ENCODE measurements at places on chromosomes 1 and 21.

DNA sequence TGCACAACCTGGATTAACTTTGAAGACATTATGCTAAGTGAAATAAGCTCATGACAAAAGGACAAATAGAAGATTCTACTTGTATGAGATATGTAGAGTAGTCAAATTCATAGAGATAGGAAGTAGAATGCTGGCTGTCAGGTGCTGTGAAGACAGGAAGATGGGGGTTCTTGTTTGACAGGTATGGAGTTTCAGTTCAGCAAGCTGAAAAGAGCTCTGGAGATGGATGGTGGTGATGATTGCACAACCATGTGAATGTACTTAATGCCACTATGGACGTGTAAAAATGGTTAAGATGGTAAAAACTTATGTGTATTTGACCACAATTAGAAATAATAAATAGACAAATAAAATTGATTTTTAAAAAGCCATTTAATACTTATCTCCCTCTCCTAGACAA, 169.8 kb upstream of the DUSP10 start:
- DNase-seq = no peak

DNA sequence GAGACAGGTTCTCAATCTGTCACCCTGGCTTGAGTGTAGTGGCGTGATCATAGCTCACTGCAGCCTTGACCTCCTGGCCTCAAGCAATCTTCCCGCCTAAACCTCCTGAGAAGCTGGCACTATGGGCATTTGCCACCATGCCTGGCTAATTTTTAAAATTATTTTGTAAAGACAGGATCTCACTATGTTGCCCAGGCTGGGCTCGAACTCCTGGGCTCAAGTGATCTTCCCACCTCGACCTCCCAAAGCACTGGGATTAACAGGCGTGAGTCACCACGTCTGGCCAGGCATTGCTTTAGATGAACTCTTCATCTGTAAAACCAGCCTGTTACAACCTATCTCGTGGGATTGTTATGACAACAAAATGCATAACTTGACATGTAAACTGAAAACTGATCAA, 2.4 kb downstream of the COA6 start:
- no peak for DNase-seq

GRCh38 chr21:41650526-41651145, 116.2 kb downstream of the RIPK4 start:
- no peak for DNase-seq

- no peak for DNase-seq
These were observed 89.9 kb downstream of the TIAM1 start for GRCh38 chr21:31254131-31254530.

- DNase-seq = no peak
These were observed 147.0 kb downstream of the POU2F1 start for GRCh38 chr1:167367705-167368104.

DNA sequence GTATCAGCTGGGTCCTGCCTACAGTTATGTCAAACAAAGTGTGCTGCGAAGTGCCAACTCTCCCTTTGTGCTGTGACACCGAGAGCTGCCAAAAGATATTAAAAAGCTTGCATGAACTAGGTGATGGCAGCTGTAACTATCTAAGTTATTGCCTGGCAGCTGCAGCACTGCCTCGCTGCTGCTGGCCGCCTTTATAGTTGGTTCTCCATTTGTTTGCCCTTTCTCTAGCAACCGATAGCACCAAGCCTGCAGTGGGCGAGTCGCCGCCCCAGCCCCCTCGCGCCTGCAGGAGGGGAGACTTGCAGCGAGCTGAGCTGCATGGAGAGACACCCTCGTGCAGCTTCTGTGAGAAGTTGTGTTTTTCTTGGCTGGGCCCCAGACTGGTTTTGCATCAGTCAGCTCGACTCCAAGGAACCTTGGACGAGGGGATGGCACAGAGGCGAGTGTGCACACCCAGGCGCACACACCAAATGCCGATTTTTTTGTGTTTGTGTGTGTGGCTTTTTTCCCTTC, 330.6 kb downstream of the RPS6KC1 start:
- DNase-seq = no peak

DNA sequence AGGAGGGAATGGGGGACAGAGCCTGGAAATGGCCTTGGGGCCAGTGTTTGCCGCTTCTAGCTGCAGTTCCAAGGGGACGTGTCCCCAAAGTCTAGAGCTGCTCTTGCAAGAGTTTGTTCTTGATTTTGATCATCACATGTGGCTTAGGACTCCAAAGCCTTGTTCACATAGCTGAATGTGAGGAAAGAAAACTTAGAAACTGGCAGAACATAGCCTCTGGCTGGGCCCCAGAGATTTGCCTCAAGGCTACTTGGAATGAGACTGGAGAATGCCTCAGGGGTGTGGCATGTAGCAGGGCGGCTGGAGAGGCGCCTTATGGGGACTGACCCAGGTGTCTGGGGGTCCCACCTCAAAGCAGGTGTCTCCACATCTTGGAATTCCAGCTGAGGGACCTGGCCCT, 2.3 kb downstream of the PDXK start:
- DNase-seq = no peak

DNA sequence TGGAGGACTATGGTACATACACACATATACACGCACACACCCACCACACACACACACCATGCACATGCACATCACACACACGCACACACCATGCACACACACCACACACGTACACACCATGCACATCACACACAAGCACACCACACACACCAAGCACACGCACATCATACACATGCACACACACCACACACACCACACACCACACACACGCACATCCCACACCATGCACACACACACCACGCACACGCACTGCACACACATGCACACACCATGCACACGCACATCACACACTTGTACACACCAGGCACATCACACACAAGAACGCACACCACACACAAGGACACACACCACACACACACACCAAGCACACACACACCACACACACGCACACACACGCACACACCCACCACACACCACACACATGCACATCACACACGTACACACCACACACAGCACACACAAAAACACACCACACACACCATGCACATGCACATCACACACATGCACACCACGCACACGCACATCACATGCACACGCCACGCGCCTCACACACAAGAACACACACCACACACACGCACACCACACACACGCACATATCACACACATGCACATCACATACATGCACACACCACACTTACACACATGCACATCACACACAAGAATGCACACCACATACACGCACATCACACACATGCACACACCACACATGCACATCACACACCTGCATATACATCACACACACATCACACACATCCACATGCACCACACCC, 9.2 kb downstream of the PDE9A start:
- DNase-seq = no peak

DNA sequence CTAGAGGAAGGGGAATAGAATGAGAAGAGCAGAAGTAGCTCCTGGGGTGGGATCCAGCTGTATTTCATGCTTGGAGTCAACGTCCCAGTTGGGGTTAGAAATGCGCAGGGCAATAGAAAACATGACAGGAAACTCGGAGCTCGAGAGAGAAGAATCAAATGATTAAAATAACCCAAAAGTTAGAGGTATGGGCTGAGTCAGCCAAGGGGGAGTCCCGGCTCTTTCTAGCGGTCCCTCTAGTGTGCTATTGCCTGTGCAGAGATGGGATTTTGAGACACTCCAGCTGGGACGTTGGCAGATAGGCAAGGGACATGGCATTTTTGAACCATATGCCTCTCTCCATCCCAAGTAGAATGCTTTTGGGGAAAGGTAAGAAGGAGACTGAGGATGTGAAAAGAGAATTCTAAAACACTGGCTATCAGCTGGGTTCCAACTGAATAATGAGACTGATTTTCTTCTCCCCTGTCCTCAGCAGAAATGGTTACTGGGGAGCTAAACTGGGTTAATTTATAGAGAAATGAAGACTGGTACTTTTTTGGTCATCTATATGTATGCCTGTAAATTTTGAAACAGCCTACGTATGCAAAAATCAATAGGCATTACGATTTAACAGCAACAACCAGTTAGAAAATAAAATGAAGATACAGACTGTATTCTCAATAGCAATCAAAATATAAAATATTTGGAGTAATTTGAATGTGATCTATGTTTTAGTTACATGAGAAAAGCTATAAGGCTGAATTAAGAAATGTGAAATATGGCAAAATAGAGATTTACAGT, 7.0 kb upstream of the VPS26C start:
- DNase-seq = no peak

DNA sequence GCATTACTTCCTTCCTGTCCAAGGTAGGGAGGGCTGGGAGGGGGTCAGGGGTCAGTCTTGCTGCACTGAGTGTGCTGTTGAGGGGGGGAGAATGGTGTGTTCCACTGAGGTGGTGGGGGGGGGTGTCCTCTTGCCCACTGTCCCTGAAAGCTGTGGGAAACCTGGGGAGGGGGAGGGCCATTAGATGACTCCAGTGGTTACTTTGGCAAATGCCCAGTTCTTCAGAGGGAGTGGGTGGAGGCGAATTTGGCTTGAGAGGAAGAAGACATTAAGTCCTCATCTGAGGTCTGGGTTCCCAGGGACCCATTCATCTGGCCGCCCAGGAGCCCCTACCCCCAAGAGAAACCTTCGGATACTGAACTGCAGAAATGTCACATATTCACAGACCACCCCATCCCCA, 36.2 kb downstream of the MEF2D start:
- DNase-seq = no peak

DNA sequence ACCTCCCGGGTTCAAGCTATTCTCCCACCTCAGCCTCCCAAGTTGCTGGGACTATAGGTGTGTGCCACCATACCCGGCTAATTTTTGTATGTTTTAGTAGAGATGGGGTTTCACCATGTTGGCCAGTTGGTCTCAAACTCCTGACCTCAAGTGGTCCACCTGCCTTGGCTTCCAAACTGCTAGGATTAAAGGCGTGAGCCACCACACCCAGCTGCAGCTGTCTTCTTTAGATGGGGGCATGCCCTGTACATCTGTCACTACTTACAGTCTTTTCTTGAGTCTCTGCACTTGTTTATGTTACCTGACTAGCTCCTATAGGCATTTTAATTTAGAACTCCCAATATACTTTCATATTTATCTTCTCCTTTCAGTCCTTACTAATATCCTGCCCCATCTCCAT, 64.2 kb downstream of the SELENOF start:
- DNase-seq = no peak

DNA sequence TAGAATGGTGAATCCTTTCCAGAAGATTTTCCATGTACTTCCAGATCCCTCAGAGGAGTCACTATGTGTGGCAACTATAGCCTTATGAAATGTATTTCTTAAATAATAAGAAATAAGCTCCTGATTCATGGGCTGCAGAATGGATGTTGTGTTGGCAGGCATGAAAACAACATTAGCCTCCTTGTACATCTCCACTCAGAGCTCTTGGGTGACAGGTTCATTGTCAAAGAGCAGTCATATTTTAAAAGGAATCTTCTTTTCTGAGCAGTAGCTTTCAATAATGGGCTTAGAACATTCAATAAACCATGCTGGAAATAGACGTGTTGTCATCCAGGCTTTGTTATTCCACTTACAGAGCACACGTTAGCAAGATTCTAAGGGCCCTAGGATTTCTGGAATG, 96.6 kb downstream of the CDC7 start:
- no peak for DNase-seq

- DNase-seq = no peak
These were observed 135.4 kb downstream of the DISC1 start for GRCh38 chr1:231761747-231762541.

DNA sequence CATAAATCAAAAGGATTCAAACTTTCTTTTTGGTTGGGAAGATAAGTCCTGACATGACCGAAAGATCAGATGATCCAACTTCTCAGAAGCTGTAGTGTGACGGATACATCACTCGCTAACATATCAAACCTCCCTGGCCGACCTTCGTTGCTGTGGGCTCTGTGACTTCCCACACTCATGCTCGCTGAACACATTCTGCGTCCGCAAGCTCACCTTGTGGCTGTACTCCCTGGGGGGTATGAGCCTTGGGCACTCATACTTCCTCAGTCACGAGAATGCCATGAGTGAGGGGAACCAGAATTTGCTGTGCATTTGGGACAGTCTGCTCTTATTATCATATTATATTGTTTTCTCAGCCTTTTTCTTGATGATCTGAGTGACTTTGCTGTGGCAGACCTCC, 105.4 kb downstream of the RWDD3 start:
- no peak for DNase-seq

GRCh38 chr21:29287383-29287782, 11.3 kb upstream of the BACH1 start:
- DNase-seq = no peak

DNA sequence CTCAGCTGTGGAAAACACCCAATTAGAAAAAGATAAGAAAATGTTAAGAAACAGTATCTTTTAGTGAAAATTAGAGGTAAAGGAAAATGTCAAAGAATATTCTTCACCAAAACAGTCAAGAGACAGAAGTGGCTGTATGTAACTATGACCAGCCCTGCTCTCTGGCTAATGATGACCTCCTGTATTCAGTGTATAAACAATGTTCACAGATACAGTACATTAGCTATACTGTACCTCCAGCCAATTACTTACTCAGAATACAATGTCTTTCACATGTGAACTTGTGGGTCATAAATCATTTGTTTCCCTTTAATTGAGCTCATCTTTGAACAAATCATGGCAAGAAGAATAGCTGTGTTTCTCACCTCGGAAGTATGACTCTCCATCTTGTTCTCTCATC, 432.0 kb downstream of the LMO4 start:
- no peak for DNase-seq

- no peak for DNase-seq
These were observed 194.0 kb downstream of the TOMM20 start for GRCh38 chr1:234934611-234935033.

GRCh38 chr1:226678701-226679100, 60.4 kb downstream of the ITPKB start:
- no peak for DNase-seq

DNA sequence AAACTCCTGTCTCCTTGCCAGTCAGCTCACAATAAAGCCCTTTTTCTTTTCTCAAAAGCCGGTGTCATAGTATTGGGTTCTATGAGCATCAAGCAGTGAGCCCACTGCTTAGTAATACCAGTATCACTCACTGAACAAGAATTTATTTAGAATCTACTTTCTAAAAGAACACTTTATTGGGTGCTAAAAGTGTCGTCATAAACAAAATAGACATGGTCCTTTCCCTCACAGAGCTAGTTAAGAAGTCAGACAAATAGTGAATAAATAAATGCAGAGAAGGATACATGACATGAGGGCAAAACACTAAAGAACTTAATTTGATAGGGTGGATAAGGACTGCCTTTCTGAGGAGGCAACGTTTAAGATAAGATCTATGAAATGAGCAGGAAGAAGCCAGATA, 32.2 kb downstream of the EVI5 start:
- no peak for DNase-seq

- DNase-seq = no peak
These were observed 516.7 kb downstream of the KCNT2 start for GRCh38 chr1:196091397-196092135.

GRCh38 chr1:112735752-112736151, 20.6 kb upstream of the PPM1J start:
- DNase-seq = no peak

DNA sequence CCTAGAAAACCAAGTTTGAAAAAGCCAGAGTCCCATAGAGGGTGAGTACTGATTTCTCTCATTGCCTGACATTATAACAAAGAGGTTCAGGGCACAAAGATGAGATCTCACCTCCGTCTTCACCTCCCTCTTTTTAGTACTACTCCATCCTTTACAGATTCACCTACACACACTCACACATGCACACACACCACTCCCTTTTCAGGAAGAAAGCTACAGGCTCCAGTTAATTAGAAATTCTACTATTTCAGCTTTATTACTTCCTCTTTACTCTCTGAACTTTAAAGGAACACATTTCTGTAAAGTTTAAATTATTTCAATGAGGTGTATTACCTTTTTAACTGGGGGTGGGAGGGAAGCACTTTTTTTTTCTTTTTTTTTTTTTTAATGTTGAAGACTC, 59.6 kb upstream of the PRDX6 start:
- DNase-seq = no peak

- no peak for DNase-seq
These were observed 22.8 kb upstream of the STUM start for GRCh38 chr1:226525750-226526149.

All from stimulated activated CD4-positive, alpha-beta T cell treated with anti-CD3 and anti-CD28 coated beads, Interleukin-15, amount 100 ng/mL, for 1 hour (primary cell).